ENCODE measurements at places on chromosomes 12 and 14.

DNA sequence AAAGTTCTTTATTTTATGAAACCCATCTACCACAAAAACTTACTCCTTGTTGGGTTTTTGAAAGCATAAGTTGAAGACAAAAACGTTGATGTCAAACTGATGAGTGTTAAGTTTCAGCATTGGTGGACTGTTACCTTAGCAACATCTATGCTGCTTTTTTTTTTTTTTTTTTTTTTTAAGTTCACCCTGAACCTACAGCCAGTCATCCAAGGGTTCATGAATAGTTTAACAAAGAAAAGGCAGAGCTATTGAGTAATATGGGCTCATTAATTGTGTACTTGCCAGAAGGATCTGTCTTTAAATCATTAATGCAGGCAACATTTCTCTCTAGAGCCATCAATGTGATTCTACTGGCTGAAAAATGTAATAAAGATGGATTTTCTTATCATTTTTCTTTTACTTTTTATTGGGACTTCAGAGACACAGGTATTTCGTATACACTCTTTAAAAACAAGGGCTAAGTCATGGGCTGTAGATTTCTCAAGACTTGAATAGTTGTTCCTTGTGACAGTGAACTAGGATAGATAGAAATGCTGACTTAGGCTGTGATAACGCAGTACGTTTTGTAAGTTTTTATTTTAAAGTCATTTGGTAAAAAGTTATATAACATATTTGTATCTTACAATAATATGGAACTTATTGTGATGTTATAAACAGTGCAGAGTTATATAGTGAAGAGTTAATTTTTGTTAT, at the start of gene PTPRQ:
Gene PTPRQ, plus strand, starts transcription at position 262 of the 693 bp plus-strand sequence. Its CDS starts 111 bp downstream, at position 373.
- DNase-seq, result no peak

DNA sequence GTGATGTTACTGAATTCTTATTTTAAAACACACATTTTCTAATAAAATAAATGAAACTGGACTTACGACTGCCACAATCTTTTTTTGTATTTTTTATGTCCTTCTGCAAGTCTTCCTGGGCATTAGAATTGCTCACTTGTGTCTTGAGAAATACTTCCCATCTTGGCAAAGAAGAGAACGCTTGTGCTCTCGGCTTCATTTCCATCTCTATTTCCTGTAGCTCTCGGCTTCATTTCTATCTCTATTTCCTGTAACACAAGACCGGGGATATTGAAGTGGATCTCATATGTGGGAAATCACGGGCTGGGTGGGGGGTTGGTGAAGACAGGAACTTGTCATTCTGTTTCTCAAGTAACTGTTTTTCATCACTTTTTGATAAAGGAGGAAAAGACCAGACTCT, 77.9 kb downstream of the EP400 start:
- DNase-seq, result no peak

DNA sequence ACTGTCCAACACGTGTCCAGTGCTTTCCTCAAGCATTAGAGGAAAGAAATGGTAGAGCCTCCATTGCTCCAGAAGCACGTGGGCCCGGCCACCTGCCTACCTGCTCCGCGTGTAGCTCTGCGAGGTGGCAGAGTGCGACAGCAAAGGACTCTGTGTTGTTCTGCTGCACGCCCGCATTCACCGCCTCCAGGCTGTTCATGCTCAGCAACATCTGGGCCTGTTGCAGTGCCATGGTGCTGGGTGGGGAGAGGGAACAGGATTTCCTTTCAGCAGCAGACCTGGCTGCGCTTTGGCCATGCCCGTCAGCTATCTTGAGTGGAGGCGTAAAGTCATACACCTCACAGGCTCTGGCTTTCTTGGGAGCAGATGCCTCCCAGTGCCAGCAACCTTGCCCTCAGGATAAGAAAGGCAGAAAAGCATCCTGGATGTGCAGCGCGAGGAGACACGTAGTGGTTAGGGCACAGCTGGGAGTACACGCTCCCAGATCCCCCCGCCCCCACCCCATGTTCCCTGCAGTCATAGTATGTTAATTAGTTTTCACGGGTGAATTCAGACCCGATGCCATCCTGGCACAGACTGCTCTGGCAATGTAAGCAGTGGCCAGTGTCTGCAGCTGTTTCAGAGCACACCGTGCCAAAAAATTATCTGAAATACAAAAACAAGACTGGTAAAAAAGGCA, 25.1 kb downstream of the ANAPC5 start:
- no peak for DNase-seq

DNA sequence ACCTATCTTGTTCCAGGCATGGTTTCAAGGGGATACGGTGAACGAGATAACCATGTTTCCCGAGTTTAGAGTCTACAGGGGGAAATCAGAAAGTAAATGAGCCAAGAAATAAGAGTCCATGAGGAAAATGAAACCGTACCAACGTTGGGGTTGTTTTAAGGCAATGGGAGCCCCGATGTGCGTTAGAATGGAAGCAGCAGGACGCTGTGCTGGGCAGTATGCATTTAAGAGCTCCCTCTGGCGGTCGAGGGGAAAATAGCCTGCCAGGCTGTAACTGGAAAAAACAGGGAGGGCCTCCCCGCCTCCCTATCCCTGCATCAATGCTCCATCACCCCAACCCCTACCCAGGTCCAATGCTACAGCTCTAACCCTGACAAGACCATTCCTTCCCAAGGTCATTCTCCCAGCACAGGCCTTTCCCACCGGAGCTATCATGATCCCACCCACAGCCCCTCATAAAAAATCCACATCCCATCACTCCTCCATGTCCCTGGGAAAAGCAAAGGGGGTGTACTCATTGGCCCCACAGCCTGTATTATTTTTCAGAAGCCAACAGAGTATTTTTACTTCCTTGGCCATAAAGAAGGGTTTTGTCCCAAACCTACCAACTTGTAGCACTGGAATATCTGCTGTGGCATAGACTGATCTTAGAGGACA, 226.3 kb upstream of the NOS1 start:
- peak; percentile 1 for DNase-seq

DNA sequence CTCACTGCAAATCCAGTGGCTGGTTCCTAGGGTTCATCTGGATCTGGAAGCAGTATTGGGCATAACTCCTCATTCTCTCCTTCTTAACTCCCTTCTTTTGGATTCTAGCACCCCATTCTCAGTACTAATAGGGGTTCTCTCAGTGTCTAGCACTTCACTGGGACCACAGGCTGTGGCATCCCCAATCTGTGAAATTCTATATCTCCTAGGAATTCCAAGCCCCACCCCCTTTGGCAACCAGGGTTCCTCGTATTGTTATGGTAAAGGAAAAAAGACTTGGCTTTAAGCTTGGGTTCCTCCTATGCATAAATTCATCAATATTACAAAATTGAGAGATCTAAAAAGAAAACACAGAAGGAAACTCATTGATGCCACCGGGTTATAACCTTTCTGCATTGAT, 45.0 kb upstream of the FBXO21 start:
- DNase-seq, result no peak

GRCh38 chr12:104743202-104743580, 214.9 kb downstream of the SLC41A2 start:
- no peak for DNase-seq

- no peak for DNase-seq
These were observed 337.9 kb downstream of the AACS start for GRCh38 chr12:125402874-125403789.

- no peak for DNase-seq
These were observed 2.9 kb upstream of the MYH7 start for GRCh38 chr14:23438101-23438971.

- no peak for DNase-seq
These were observed 7.0 kb downstream of the FOXA1 start for GRCh38 chr14:37587881-37588666.

- DNase-seq, result no peak
These were observed 252.6 kb upstream of the PRKD1 start for GRCh38 chr14:30180219-30180618.
